ENCODE measurements at places on chromosomes 3 and 15.

DNA sequence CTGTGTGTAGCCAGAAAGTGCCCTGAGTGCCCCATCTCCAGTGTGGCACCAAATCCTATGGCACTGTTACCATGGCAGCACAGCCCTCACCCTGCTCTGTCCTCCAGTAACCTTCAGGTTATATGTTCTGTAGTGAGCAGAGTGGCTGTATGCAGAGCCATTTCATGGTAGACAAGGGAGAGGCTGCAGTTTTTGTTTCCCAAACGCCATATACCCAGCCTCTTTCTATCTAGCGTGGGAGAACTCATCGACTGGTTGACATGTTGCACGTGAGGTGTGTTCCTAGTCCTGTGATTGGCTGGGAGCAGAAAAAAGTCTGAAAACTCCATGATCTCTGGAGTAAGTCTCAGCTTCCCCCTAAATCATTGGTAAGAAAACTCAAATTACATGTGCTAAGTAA lies 2.0 kb downstream of the SIDT1 start:
- DNase-seq = no peak

GRCh38 chr3:101177577-101177976 lies 142.8 kb downstream of the IMPG2 start:
- DNase-seq = no peak

GRCh38 chr15:51750792-51751696 lies at the start of gene TMOD2:
Gene TMOD2, plus strand, starts transcription at chr15:51751597. Its CDS starts 14,845 bp downstream, at chr15:51766442.
- no peak for DNase-seq

GRCh38 chr3:31762888-31763351 lies 218.1 kb downstream of the OSBPL10 start:
- no peak for DNase-seq

DNA sequence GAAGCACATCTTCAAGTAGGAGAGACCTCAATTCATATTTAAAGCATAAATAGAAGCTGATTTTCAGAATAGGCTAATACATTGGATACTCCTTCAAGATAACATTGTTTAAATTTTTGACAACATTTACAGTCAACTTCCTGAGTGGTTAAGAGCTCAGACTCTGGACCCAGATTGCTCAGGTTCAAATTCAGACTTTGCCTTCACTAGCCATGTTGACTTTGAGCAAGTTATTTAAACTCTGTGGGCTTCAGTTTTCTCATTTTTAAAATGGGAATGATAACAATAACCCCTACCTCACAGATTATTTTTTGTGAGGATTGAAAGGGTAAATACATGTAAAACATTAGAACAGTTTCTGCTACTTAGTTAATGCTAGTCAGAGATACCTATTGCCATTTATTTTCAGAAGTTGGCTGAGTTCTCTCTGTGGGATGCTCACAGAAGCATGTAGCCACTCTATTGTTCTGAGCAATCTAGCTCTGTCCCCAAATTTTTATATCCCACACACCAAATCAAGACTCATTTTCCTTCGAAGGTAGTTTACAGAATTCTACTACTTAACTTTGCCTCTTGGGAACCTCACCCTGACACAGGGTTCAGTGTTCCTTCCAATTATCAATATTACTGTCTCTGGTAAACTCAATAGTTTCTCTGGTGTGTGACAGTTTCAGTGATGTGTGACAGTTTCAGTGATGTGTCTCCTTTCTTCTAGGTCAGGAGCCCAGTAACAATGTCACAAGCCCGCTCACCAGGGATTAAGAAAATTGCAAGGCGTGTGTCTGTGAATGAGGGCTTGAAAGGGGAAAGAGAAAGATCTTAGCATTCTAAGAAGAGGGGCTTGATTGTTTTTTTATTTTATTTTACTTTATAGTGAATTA lies 79.4 kb upstream of the OSTN start:
- no peak for DNase-seq

- DNase-seq = no peak
Measured at GRCh38 chr15:67941648-67942310, 101.9 kb upstream of the RNU6-1 start.

DNA sequence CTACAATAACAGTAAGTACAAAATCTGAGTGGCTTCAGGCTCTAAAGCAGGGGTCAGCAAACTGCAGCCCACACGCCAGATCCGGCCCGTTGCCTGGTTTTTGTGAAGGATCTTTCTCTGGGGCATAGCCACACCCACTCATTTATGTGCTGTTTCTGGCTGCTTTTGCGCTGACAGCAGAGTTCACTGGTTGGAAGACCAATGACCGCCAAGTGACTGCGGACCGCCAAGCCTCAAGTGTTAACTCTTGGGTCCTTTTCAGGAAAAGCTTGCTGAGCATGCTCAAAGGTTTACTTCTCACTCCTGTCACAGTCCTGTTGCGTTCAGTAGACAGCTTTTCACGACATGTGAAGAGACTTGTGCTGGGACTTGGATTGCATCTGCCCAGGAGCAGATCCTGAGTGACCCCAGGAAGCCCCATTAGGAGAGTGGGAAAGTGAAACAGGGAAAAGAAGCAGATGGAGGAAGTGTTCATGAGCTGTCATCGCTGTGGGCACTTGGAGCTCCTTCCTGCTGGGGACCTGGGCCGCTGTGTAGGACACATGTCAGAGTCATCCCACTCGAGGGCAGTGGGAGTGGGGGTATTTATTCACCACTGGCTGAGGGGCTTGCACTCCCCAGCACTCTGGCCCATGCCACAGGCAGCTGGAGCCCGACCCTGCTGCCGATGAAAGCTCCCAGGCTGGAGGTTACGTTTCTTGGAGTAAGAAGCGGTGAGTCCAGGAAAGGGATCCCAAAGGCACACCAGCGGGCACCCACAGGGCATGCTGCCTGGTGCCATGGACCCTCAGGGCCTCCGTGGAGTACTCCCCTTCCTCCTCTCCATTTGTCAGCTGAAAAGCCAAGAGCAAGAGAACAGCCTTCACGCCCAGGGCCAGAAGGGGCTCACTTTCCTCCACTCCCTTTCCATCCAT lies 249.1 kb downstream of the PLCL2 start:
- DNase-seq = no peak

GRCh38 chr15:35932531-35932930 lies 386.6 kb upstream of the DPH6 start:
- peak; percentile 18 for DNase-seq

- no peak for DNase-seq
Measured at GRCh38 chr3:38524141-38524739, 28.1 kb downstream of the EXOG start.
